ENCODE measurements at places on chromosomes 1 and 21. TPM values are rescaled to one million over a fixed set of nuclear protein-coding genes. Genes with fewer than 3 reads are reported as not detected.

Gene FMO5
- total RNA-seq = 0.17 TPM

Gene GPR61
- total RNA-seq = 0.06 TPM

Gene CHODL
- 0.03 TPM for total RNA-seq

Gene TESK2
- total RNA-seq = 0.29 TPM

Gene ATP1A2
- 0.08 TPM for total RNA-seq

Gene HEYL
- total RNA-seq = 4.0 TPM

Gene GUCA2B
- total RNA-seq = not detected

Gene ANKRD35
- total RNA-seq = 0.07 TPM

Gene DNAJC16
- 5.2 TPM for total RNA-seq

Gene KRTAP21-2
- total RNA-seq = not detected

Gene LCE2A
- total RNA-seq = not detected

Gene CD247
- 0.83 TPM for total RNA-seq

Gene NUP210L
- 0.06 TPM for total RNA-seq
